ENCODE measurements at places on chromosomes 1 and 21.

GRCh38 chr1:226882631-226883409, 12.4 kb downstream of the PSEN2 start:
- DNase-seq = no peak

GRCh38 chr1:18635891-18636595, 5.4 kb downstream of the PAX7 start:
- DNase-seq = no peak

GRCh38 chr1:185040408-185040735, 5.0 kb upstream of the RNF2 start:
- no peak for DNase-seq

- no peak for DNase-seq
Observed at GRCh38 chr21:21232320-21232719, 234.1 kb downstream of the NCAM2 start.

DNA sequence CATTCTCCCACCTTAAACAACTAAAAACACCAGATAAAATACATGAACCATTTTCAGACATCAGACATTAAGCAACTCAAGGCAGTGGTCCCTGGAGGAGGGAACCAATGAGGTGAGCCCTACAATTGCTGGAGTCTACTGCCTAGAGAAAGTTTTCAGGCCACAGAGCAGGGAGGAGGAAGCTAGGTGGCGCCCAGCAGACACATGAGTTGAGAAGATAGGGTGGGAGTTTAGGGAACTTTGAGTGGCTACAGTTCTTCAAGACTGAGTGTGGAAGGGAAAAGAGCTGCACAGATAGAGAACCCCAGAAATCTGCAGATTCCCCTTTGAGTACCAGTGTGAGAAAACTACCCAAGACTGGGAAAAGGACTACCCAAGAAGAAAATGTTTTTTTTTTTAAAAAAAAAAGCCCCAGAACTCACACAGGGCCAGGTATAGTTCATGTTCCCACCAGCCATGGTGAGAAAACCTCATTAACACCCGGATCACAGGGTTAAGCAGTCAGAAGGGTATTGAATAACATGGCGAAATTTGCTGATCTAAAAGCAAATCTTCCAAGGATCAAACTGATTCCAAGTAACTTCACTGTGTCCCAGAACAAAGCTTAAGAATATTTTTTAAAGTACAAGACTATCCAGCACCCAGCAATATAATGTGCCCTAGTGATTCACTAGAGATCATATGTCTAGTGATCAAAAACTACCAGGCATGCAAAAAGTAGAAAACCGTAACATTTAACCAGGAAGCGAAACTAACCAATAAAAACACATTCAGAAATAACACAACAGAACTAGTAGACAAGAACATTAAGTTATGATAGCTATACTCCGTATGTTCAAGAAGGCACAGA, 12.0 kb downstream of the ALDH9A1 start:
- DNase-seq = no peak

GRCh38 chr1:24391882-24392603, 21.5 kb downstream of the STPG1 start:
- peak; percentile 45 for DNase-seq

GRCh38 chr1:23394181-23394580, 24.5 kb upstream of the ZNF436 start:
- no peak for DNase-seq

GRCh38 chr21:15138490-15138889, 73.7 kb upstream of the NRIP1 start:
- DNase-seq = no peak

DNA sequence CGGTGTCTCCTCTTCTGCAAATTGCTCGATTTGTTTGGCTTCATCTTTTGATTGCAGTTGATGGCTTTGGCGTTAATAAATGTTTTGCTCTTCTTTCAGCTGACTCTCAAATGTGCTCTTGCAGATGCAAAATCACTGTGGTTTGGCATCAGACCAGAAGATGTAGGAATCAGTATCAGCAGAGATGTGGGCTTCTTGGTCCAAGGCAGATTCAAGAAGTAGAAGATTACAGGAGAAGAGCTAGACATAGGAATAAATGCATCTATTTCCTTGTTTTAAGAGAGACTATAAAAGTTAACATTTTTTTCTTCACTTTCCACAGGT, 59.8 kb upstream of the BACH1 start:
- no peak for DNase-seq

DNA sequence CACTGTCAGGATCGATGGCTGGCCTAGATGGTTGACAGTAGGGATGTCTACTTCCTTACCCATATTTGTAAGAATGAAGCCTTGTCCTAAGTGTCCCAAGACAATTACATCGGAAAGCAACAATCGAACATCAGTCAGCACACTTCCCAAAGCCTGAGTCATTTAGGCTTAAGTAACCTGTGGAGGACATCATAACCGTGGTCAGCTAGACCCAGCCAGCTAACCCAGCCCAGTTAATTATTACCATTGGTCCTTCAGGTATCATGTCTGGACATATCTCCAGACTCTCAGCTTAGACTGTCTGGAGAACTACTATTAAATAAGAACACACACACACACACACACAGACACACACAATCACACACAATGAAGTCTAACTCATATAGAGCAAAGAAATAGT, 264.7 kb downstream of the TRABD2B start:
- no peak for DNase-seq

DNA sequence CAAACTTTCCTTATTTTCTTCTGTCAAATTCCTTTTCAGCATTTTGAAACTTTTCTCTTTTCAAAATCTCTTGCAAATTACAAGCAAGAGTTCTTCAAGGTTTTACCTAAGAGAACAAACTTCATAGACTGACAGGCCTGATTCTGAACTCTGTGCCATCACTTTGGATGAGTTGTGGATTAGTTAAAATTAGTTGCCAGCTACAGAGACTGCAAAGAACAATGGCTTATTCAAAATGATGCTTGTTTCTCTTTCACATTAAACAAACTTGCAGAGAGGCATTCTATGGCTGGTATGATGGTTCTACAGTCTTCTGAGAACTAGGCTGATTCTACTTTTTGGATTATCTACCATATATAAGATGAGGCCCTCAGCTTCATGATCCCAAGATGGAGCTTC, 3.8 kb downstream of the LRRC8B start:
- DNase-seq = no peak

Data from activated T-helper 1 cell treated with anti-CD3 and anti-CD28 coated beads, Interleukin-2, amount 50 U/mL, for 16 hours (primary cell).